HCEC 1CT (cell line): ENCODE measurements at places on chromosomes 5 and 9.

DNA sequence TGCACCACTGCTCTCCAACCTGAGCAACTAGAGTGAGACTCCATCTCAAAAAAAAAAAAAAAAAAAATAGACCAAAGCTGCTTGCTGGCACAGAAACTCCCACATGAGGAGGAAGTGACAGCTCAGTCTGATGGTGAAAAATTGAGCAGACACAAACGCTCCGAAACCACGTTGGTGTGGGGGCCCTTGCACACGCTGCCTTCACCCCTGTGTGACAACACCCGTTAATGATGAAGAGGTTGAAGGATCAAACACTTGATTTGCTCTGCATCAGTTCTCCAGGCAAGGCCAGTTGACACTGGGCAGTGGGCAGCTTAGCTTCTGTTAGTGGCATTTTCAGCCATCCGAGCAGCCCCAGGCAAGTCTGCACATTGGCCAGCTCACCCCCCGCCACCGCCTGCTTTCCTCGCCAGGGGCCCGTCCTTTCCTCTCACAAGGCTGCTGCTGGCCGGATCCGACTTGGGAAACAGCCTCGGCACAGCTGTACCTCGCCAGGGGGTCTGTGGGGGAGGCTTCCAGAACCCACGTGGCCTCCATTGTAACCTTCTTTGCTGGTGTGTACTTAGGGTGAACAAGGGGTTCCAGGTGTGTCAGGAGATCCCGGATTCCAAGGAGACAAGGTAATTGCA lies 79.8 kb downstream of the COL27A1 start:
- DNase-seq, result no peak

DNA sequence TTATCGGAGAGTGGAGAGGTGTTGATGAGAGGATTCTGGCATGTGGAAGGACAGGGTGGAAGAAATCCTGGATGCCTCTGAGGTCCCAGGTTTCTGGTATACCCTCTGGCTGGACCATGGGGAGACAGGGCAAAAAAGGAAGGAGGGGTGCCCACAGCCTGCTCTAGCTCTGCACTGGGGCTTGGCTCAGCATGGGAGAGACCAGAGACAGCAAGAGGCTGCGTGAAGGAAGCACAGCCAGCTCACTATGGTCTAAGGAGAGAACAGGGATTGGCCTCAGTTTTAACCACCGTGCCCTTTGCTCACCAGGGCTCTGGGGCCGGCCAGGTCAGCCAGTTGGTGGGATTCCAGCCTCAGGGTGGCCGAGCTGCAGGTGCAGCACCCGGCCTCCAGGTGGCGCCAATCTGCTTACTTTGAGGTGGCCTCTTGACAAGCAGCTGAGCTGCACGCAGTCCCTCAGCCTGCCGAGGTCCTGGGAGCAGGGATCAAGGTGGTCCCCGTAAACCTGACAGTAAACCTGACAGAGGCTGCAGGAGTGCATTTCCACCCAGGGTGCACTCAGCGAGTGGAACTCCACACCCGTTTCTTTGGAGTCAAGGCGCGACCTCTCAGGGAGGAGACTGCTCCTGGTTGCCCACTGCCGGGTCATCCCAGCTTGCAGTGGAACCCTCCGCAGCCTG lies 25.0 kb upstream of the SPTLC1 start:
- DNase-seq, result peak; percentile 63

DNA sequence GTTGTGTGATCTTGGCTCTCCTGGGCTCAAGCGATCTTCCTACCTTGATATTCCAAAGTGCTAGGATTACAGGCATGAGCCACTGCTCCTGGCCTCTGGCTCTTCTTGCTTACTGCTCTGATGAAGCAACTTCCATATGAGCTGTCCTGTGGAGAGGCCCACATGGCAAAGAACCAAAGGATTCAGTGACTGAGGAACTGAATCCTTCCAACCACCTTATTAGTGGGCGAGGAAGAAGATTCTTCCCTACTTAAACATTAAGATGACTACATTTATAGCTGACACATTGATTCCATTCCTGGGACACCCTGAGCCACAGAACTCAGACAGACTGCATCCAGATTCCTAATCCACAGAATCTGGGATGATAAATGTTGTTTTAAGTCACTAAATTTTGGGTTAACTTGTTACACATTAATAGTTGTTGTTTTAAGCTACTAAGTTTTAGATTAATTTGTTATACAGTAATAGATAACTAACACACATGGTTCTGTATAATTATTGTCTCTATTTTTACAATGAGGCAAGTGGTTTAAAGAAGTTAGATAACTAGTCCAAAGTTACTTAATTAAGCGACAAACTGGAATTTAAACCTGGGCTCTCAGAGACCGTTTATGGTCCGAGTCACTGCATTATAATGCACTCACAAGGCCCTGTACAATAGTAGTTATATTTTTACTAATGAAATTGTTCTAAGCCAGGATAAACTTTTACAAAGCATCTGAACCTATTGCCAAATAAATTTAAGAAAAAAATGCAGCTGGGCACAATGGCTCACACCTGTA lies 16.7 kb upstream of the SLCO4C1 start:
- DNase-seq, result peak; percentile 20

DNA sequence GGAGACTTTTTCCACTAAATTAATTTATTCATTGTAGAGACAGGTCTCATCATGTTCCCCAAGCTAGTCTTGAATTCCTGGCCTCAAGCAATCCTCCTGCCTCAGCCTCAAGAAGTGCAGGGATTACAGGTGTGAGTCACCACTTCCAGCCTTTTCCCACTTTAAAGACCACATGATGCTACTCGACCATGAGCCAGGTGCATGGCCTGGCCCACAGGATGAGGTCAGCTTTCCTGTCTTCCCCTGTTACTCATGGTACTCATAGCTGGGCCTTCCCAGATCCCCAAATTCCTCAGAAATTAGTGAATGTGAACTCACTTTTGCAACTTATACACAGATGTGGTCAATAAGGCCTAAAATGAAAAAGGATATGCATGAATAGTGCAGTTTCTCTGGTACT lies 395.9 kb downstream of the SEMA5A start:
- peak; percentile 98 for DNase-seq

DNA sequence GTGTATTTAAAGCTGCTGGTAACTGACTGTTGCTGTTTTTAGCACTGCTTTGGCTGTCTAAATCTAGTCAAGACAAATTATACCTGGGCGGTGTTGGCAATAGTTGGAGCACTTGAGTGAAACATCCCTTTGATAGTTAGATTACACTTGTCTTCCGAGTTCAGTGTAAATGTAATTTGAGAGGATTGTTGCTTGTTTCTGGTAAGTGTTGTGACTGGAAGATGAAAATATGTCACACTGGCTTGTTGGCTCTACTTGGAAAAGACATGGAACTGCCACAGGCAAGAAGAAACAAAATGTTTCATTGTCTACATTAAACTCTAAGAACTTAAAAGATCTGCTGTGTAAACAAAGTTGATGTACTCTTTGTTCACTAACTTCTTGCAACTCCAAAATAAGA lies 49.2 kb upstream of the PTPRD start:
- no peak for DNase-seq

- peak; percentile 28 for DNase-seq
Observed at GRCh38 chr5:157236423-157236822, 29.5 kb upstream of the CYFIP2 start.

GRCh38 chr5:677131-678101 lies 15.7 kb downstream of the TPPP start:
- DNase-seq, result no peak

GRCh38 chr9:107240260-107240659 lies 42.8 kb upstream of the RAD23B start:
- no peak for DNase-seq

- DNase-seq, result no peak
Observed at GRCh38 chr9:68751556-68751955, 46.5 kb downstream of the PIP5K1B start.

DNA sequence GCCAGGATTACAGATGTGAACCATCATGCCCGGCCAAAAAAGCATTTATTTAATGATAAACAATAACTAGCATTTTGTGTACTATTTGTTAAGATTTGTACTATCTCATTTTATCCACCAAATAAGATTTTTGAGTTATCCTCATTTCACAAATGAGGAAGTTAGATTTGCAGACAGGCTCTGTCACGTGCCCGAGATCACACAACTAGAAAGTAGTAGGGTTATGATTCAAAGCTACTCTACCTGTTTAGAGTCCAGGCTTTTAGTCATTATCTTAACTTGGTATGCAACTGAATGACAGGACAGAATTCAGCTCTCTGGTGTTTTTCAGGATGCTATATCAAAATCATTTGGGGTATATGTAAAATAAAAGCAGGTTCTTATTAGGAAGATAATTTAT lies 20.5 kb downstream of the RANBP17 start:
- no peak for DNase-seq

- peak; percentile 86 for DNase-seq
Observed at GRCh38 chr5:13477118-13477737, 467.3 kb downstream of the DNAH5 start.

DNA sequence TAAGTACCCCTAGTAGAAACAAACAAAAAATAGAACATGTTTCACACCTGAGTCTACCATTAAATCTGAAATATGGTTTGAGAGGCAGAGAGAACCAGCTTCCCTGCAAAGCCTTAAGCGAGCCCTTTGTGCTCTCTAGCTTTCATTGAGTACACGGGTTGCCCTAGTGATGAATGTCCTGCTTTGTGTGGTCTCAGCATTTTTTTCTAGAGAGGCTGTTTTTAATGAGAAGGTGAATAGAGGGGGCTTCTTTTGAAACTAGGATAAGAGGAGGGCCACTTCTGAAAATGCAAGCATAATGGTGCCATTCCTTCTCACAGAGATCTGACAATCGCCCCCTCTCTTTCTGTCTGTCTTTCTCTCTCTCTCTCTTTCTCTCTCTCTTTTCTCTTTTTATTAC lies 131.3 kb downstream of the MACIR start:
- DNase-seq, result no peak

DNA sequence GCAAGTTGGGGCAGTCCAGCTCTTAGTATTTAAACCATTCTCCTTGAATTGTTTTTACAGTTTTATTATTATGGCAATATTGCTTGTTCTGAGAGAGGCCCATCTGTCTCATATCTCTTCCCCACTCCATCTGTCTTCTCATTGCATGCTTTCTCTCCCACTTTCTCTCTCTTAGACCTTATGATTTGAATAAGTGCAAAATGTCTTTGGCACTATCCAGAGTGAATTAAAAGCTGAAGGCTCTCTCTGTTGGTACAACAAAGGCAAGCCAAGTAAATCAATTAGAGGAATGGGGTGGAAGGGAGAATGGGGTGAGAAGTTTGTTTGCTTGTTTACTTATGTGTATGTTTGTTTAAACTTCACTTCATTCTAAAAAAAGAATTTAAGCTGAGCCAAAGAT lies 195.3 kb upstream of the RFX3 start:
- DNase-seq, result no peak

DNA sequence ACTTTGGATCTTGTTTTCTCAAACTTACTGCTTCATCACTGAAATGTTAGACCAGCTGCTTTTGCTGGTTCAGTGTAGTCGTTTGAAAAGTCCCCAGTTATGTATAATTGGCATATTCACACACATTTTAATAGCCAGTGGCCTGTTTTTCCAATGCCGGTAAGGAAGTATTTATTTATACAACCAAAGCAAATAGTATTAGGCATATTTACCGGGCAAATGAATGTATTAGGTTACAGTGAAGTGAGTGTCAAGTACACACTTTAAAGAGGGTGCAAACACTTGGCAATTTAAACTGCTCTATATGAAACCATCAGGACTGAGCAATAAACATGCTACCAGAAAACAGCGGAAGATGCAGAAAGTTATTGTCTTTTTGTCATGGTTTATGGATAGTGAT lies 242.9 kb downstream of the MCTP1 start:
- no peak for DNase-seq

- no peak for DNase-seq
Observed at GRCh38 chr5:74471875-74472274, 168.7 kb downstream of the ENC1 start.

GRCh38 chr9:125747765-125748445 lies 732 bp downstream of the PBX3 start:
- peak; percentile 36 for DNase-seq

GRCh38 chr5:95821110-95822021 lies 1.2 kb downstream of the GLRX start:
- DNase-seq, result no peak

DNA sequence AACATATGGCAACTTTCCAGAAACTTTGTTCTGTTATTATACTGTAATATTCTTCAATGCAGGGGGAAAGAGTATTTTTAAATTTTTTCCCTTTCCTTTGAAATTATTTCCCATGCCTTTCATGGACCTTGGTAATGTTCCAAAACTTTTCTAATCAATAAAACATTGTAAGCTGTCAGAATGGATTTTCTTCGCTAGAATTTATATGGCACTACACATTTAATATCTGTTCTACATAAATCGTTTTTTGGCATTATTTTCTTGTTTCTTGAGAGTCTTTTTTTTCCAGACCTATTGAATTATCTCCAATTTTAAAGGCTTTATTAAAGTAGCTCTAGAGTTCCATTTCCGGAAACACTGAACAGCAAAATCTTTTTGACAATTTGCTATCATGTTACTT lies 249.0 kb downstream of the TMEM167A start:
- DNase-seq, result no peak

DNA sequence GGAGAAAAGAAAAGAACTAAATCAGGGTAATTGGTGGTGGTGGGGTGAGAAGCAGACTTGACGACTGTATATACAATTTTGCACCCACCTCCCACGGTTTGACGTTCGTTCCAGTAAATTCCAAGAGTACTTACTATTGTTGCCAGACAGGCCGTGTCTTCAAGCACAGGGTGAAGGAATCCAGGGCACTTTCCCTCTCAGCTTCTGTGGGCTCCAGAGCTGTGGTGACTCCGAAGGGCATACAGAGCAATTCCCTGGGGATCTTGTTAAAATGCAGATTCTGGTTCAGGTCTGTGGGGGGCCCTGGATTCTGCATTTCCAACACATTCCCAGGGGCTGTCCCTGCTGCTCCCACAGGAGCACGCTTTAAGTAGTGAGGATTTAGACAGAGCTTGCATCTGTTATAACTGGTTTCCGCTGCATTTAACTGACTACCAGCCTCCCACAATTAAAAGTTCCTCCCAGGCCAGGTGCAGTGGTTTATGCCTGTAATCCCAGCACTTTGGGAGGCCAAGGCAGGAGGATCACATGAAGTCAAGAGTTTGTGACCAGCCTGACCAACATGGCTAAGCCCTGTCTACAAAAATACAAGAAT lies 49.3 kb upstream of the FANCC start:
- DNase-seq, result no peak

GRCh38 chr9:26637101-26637500 lies 255.5 kb downstream of the CAAP1 start:
- no peak for DNase-seq

DNA sequence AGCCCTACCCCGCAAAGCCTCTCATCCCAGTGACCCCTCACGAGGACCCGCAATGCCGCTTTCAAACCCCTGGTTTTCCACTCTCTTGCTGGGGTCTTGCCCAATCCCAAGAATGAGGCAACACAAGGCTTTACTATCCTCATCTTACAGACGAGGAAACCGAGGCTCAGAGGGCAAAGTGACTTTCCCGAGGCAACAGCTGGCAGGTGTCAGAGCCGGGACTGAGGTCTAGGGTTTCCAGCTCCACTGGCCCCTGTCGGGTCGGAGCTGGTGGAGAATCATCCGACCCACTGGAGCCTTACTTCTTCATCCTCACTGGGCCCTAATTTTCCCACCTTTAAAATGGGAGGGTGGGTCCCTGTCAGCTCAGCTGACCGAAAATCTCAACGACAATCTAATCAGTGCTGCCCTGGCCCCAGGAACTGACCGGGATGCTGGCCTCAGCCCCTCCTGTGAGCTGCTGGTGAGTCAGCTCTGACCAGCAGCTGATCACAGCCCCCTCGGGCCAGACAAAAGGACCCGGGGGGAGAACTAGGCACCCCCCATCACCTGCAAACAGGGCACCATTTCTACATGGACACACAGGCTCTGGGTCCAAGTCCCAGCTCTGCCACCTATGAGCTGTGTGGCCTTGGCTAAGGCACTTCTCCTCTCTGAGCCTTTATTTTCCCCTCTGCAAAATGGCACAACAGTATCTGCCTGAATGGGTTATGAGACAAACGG lies 72.7 kb upstream of the STXBP1 start:
- peak; percentile 64 for DNase-seq
